ENCODE measurements at places on chromosomes 3 and 15. TPM values are rescaled to one million over a fixed set of nuclear protein-coding genes. Genes with fewer than 3 reads are reported as not detected.

Gene ISLR
- total RNA-seq = 44.6 TPM

- H3K4me3 ChIP-seq = no peak overlapping the region
- DNase-seq = no peak
- H3K4me1 ChIP-seq = no peaks in the 10 kb centered on the region
- no peak overlapping the region for H3K27ac ChIP-seq
- H3K36me3 ChIP-seq = no peaks in the 10 kb centered on the region
Measured at GRCh38 chr15:32642667-32643435, 1.3 kb downstream of the SCG5 start.

GRCh38 chr3:45590822-45591546 lies 3.6 kb upstream of the LIMD1 start:
- DNase-seq = no peak
- no peak overlapping the region for H3K4me3 ChIP-seq
- peaks cover 27% of the 10 kb centered on the region for H3K4me1 ChIP-seq
- no peaks in the 10 kb centered on the region for H3K27me3 ChIP-seq
- no peak overlapping the region for H3K27ac ChIP-seq
- H3K36me3 ChIP-seq = no peaks in the 10 kb centered on the region

Gene TF
- 10.1 TPM for total RNA-seq

- no peak overlapping the region for H3K27ac ChIP-seq
- H3K36me3 ChIP-seq = no peaks in the 10 kb centered on the region
- no peaks in the 10 kb centered on the region for H3K27me3 ChIP-seq
- peaks cover 11% of the 10 kb centered on the region for H3K4me1 ChIP-seq
- no peak for DNase-seq
Measured at GRCh38 chr3:12227833-12228232, 61.0 kb upstream of the PPARG start.

DNA sequence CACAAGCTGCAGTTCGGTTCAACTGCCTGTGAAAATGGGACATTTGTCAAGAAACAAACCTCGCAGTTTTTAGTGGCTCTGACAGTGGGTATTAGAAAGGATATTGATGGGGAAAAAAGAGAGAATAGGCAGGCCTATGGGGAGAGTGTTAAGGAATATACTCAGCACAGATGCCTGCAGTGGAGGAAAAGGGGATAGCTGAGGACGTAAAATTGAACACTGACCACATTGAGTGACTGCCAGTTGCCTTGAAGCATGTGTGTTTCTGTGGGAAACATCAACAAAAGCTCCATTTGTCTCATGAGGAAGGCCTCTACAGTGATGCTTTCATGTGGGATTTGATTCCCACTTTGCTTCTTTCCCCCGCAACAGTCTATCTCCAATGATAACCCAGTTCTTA lies 1042.1 kb downstream of the TUSC7 start:
- no peaks in the 10 kb centered on the region for H3K36me3 ChIP-seq
- H3K27ac ChIP-seq = no peak overlapping the region
- no peaks in the 10 kb centered on the region for H3K27me3 ChIP-seq
- peak; percentile 36 for DNase-seq

Gene GAP43
- not detected for total RNA-seq

DNA sequence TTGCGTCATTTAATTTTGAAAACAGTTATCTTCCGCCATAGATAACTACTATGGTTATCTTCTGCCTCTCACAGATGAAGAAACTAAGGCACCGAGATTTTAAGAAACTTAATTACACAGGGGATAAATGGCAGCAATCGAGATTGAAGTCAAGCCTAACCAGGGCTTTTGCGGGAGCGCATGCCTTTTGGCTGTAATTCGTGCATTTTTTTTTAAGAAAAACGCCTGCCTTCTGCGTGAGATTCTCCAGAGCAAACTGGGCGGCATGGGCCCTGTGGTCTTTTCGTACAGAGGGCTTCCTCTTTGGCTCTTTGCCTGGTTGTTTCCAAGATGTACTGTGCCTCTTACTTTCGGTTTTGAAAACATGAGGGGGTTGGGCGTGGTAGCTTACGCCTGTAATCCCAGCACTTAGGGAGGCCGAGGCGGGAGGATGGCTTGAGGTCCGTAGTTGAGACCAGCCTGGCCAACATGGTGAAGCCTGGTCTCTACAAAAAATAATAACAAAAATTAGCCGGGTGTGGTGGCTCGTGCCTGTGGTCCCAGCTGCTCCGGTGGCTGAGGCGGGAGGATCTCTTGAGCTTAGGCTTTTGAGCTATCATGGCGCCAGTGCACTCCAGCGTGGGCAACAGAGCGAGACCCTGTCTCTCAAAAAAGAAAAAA lies 1.2 kb downstream of the B2M start:
- peak; percentile 94 for DNase-seq
- H3K27ac ChIP-seq = peak overlapping the region; percentile 63
- peaks cover 43% of the 10 kb centered on the region for H3K36me3 ChIP-seq
- peaks cover 36% of the 10 kb centered on the region for H3K4me1 ChIP-seq
- peak overlapping the region; percentile 67 for H3K4me3 ChIP-seq

Gene POLQ
- 0.58 TPM for total RNA-seq

DNA sequence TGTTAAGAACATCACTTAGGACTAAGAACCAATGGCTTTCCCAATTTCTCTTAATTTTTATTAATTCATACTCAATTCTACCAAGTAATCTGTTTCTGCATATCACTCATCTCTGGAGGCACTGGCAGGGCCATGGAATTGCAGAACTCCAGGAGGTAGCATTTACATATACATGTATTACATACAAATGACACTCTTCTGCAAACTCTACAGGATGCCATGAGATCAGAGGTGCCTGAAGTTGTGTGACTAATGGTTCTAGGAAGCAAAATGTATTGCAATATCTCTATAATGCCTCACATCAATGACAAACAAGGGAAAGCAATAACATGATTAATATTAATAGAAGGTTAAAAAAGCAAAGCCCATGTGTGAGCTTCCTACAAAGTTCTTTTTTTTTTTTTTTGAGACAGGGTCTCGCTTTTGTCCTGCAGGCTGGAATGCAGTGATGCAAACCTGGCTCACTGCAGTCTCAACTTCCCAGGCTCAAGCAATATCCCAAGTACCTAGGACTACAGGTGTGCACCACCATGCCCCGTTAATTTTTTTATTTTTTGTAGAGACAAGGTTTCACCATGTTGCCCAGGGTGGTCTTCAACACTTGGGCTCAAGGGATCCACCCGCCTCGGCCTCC lies 33.0 kb downstream of the DENND6A start:
- no peaks in the 10 kb centered on the region for H3K27me3 ChIP-seq
- no peak for DNase-seq
- no peak overlapping the region for H3K4me3 ChIP-seq
- peaks cover 18% of the 10 kb centered on the region for H3K36me3 ChIP-seq
- no peak overlapping the region for H3K27ac ChIP-seq
- H3K4me1 ChIP-seq = no peaks in the 10 kb centered on the region

Gene CNTN3
- 17.1 TPM for total RNA-seq

DNA sequence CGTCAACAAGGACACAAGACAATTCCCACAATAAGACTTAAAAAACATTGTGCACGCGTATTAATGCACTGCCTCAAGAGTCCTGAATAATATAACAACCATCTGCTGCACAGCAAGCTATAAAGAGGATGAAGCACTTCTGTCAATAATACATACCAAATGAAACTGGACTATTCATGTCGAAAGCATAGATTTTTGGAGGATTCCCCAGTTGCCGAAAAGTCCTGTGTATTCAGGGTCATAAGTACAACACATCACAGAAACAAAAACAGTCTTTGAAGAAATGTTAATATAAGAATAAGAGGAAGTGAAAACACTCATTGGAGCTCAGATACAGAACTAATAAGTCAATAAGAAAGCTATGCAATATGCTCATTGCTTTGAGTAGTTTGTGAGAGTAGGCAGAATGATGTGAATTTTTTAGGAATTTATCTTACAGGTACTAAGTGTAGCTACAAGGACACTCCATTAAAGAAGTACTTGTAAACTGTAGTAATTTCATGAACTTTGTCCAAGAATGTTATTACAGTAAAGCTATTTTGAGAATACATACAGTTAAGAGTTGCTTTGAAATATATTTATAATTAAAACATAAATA lies 31.6 kb downstream of the CBLB start:
- peaks cover 23% of the 10 kb centered on the region for H3K4me1 ChIP-seq
- peak overlapping the region; percentile 10 for H3K27ac ChIP-seq
- DNase-seq = no peak
- no peak overlapping the region for H3K4me3 ChIP-seq
- H3K27me3 ChIP-seq = no peaks in the 10 kb centered on the region

Gene MCF2L2
- total RNA-seq = 0.14 TPM

- H3K36me3 ChIP-seq = no peaks in the 10 kb centered on the region
- no peaks in the 10 kb centered on the region for H3K4me1 ChIP-seq
- H3K27me3 ChIP-seq = no peaks in the 10 kb centered on the region
- H3K27ac ChIP-seq = no peak overlapping the region
- H3K4me3 ChIP-seq = no peak overlapping the region
Measured at GRCh38 chr3:142896201-142896755, 7.4 kb upstream of the PCOLCE2 start.

All from stomach (tissue), 19 donors.